ENCODE measurements at places on chromosomes 6 and 20.

GRCh38 chr6:130178692-130179091 is 44.1 kb downstream of the SAMD3 start:
- no peak for DNase-seq

DNA sequence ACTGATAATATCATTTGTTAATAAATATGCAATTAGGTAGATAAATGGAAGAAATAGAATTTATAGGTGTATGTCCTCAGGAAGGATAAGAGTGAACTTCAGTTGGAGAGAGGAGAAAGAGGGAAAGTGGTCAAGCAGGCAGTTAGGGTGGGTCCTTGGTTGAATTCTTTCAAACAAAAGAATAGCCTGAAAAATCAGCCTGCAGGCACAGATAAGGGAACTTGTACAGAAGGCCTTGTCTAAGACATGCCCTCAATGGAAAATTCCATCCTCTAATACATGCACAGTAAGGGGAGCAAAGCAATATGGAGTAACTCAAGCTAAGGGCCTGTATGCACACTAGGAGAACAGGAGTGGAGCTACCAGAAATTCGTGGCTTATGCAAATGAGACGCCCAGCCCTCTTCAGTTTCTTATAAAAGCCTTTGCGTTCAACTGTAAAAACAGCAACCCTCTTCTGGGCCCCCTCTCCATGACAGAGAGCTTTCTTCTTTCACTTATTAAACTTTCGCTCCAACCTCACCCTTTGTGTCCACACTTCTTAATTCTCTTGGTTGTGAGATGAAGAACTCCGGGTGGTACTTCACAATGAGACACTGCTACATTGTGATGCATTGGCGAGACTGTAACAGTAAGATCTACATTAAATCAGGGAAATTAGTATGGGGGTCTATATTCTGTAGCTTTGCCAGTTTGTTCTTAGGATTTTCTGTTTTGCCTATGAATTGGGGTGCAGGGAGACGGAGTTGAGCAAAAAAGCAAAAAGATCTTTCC is 147.0 kb downstream of the HS3ST5 start:
- DNase-seq, result no peak

DNA sequence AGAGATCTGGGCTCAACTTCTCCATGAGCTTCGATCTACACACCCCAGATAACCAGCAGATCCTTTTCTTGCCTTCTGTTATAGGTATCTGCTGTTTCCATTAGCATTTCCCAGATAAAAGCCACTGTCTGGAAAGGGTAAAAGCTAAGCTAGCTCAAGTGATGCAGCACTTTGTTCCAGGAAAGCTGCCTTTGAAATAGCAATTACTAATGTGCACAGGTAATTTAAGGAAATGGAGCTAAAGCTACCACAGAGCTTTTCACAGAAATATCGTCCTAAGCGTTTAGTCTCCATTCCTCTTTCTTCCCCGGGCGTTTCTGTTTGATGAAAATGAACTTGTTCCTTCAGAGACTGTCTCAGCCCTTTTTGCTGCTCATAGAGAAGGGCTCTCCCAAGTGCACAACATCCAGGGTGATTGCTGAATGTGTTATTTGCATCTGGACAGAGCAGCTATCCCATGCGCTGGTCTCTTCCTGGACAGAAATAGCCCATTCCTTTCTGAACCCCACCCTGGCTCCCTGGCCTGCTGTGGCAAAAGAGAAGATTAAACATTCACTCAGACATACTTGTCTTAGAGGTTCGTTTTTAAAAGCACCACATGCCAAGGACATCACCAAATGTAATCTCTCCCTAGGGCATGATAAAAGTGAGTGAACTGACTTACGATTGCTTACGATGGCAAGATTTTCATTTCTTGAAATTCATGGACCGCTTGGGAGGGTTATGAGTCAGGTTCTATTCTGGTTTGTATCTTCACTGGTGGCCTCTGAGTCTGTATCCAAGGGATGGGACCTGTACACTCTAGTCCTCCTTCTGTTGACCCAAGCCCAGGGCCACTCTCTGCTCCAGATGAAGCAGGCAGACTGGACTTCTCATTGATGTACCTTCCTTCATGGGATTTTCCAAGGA is 429.1 kb upstream of the CDH4 start:
- no peak for DNase-seq

DNA sequence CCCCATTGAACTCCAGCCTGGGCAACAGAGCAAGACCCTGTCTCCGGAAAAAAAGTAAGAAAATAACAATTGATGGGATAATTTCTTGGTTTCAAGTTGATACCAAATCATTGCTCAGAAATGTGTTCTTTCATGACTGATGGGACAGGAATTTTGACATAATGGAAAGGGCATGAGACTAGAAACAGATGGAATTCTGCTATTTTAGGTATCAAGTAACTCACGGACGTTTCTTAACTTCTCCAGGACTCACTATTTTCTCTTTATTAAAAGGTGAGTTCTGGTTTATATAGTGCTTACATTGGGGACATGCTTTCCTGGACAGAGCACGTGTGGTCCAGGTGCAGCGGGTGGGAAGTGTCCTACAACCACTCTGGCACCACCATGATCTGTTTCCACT is 6.0 kb upstream of the DSP start:
- no peak for DNase-seq

DNA sequence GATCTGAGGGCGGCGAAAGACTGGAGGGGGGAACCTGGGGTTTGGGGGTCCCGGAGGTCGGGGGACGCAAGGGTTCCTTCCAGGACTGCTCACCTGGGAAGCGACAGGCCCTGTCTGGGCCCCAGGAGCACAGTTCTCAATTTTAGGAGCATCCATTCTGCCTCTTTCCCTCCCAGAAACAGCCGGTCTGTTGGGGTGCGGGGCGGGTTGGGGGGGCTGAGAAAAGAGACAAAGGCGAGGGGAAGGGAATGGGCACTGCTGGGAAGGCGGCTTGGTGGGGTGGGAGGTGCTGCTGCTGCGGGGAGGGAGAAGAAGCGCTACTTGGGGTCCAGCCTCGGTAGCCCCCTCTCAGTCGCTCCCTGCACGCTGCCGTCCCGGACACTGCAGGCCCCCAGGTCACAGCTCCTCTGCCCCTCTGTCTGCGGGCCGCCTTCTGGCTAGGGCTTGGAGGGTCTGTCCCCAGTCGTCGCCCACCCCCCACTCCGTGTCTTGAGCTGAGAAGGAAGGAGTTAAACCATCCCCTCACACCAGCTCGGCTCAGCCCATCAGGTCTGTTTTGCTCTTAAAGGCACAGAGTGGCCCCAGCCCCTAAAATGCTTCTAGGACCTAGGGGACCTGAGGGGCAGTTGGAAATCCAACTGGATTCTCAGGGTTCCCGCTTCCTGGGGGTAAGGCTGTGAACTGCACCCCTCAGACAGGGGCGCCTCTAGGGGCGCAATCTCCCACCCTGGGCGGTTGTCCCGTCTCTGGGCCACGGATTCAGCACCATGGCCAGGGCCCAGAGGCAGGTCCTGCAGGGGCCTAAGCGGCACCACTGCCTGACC is 690 bp downstream of the GDAP1L1 start:
- peak; percentile 8 for DNase-seq

GRCh38 chr6:8743170-8743745 is 307.9 kb upstream of the SLC35B3 start:
- DNase-seq, result no peak

DNA sequence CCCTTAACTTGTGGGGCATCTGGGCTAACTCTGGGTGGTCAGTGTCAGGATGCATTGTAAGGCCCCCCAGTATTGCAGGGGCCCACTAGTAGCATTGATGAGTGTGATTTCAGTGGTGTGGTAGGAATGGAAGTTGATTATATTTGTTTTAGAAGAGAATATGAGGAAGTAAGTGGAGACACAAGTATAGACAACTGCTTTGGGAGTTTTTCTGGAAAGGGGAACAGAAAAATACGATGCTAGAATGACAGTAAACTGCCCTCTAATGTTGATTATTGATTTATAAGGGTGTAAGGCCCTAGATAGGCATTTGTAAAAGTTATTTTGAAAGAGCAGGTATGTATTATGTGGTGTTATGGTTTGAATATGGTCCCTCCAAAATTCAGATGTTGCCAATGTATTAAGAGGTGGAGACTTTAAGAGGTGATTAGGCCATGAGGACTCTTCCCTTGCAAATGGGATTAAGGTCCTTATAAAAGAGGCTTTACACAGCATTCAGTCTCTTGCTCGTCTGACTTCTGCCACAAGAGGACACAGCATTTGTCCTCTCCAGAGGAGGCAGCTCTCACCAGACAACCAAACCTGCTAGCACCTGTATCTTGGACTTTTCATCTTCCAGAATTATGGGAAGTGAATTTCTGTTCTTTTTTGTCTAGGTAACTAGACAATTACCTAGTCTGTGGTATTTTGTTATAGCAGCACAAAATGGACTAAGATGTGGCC is 135.9 kb upstream of the DTNBP1 start:
- no peak for DNase-seq

GRCh38 chr20:45266977-45267376 is 12.6 kb upstream of the SLPI start:
- no peak for DNase-seq

GRCh38 chr6:133644548-133644891 is 244.4 kb upstream of the TCF21 start:
- no peak for DNase-seq

DNA sequence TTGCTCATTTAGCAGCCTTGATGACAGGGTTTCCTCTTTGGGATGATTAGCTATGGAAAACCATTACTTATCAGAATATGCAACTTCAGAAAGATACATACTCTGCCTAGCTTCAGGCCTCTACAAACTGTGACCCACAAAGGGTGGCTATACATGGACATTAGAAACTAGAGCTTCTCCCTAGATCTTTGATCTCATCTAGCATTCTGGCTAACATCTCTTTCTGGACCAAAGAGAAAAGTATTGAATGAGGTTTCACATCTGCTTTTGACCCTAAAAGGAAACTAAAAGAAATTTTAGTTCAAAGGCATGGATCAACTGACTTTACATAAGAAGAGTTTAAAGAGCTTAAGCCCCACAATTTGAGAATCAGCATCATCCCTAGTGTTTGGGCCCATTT is 12.4 kb upstream of the HMGN3 start:
- no peak for DNase-seq

GRCh38 chr6:1575210-1576041 is 34.3 kb upstream of the FOXC1 start:
- no peak for DNase-seq

DNA sequence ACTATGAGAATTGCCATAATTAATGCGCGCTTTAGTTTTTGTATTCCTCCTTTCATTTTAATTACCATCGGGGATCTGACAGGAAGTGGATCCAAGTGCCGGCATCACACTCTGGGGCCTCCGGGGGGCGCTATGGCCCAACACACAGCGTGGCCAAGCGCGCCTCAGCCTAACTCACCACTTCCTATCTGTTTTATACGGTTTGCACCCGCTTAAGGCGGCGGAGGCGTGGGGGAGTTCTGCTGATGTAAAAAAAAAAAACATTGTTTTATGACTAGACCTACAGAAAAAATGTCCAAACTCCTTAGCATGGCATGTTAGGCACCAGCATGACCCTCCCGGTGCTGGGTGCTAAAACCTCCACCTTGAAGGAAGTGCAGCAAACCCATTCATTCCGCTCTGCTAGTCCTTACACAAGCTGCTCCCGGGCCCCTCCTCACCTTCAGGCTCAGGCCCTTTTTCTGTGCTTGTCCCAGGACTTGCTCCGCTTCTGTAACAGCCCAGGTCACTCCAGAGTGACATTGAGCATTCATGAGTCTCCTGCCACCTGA is 4.5 kb upstream of the EBF4 start:
- DNase-seq, result peak; percentile 73

GRCh38 chr6:20411953-20412681 is 10.4 kb downstream of the E2F3 start:
- no peak for DNase-seq

DNA sequence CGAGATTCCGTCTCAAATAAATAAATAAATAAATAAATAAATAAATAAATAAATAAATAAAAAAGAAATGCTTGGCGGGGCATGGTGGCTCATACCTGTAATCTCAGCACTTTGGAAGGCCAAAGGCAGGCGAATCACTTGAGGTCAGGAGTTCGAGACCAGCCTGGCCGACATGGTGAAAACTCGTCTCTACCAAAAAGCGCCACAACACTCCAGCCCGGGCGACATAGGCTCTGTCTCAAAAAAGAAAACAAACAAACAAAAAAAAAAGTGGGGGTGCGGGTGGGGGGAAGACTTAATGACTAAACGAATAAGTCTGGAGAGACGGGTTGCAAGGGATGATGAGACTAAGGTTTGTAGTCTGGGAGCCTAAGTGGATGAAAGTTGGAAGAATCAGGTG is 170.7 kb downstream of the SLC16A10 start:
- DNase-seq, result no peak

DNA sequence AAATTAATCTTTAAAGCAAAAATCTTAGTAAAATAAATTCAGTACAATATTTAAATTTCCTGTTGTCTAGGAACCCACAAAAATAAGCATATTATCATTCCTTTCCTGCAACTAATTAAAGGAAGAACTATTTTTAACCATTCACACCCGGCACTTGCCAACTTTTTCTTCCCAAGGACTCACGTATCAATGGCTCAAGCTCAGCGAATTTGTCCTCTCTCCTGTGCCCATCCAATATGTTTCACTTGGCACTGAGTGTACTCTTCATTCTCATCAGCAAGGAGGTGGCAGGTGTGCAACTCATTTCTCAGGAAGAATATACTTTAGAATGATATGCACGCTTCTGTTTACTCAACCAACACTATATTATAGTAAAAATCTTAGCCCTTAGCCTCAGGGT is 419.4 kb downstream of the C6orf118 start:
- DNase-seq, result no peak

- DNase-seq, result no peak
Observed at GRCh38 chr6:158599635-158600034, 39.7 kb downstream of the TMEM181 start.

GRCh38 chr6:15819226-15819625 is 156.4 kb upstream of the DTNBP1 start:
- no peak for DNase-seq

GRCh38 chr6:42604150-42604549 is 40.3 kb downstream of the UBR2 start:
- DNase-seq, result no peak

Data from stimulated activated CD4-positive, alpha-beta T cell treated with anti-CD3 and anti-CD28 coated beads, Interleukin-12 subunit alpha, Interleukin-12 subunit beta, amount 100 ng/mL, for 48 hours (primary cell).